GM06990 (cell line): ENCODE measurements at places on chromosomes 12 and 14.

DNA sequence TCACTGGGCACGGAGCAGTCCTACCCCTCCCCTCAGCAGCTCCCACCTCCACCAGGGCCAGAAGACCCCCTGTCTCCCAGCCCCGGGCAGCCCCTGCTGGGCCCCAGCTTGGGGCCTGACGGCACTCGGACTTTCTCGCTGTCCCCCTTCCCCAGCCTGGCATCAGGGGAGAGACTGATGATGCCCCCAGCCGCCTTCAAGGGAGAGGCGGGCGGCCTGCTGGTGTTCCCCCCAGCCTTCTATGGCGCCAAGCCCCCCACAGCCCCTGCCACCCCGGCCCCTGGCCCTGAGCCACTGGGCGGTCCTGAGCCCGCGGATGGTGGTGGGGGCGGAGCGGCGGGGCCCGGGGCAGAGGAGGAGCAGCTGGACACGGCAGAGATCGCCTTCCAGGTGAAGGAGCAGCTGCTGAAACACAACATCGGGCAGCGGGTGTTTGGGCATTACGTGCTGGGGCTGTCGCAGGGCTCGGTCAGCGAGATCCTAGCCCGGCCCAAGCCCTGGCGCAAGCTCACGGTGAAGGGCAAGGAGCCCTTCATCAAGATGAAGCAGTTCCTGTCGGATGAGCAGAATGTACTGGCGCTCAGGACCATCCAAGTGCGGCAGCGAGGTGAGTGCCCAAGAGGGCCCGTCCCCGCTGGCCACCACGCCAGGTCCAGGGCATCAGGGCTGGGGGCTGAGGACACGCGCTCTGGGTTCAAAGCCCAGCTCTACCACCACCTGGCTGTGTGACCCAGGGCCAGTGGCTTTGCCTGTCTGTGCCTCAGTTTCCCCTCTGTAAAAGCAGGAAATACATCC is 58.6 kb downstream of the PHETA1 start:
- DNase-seq: no peak

GRCh38 chr14:64407329-64407728 is 19.2 kb downstream of the MTHFD1 start:
- DNase-seq: peak; percentile 24

- no peak for DNase-seq
Measured at GRCh38 chr12:108665608-108666202, 32.0 kb upstream of the SELPLG start.

DNA sequence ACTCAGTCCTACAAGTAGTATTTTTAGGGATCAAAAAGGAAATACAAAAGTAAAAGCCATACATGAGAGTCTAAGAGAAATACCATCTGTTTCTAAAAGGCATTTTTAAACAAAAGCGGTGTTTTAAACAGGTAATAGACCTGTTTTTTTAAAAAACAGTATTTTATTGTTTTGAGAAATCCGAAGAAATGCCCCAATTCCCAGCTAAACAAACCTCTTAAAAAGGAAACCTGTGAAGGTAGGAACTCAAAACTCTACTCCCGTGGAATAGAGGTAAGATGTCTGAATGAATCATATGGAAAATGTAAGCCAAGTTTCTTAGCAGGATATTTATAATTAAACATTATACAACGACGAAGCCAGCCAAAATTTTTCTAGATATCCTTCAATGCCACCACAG is 2.0 kb downstream of the PPP1R13B start:
- no peak for DNase-seq

- DNase-seq: no peak
Measured at GRCh38 chr14:94689985-94690400, 77.8 kb downstream of the SERPINA3 start.

- no peak for DNase-seq
Measured at GRCh38 chr14:97796511-97796910, 999.3 kb downstream of the VRK1 start.

GRCh38 chr14:53460544-53460943 is 307.4 kb upstream of the DDHD1 start:
- no peak for DNase-seq

- no peak for DNase-seq
Measured at GRCh38 chr12:114500131-114500530, 94.2 kb upstream of the TBX5 start.
